ENCODE measurements at places on chromosomes 3 and 15.
A peak's percentile ranks its signal among the peaks of the same experiment; 100 is the strongest.

DNA sequence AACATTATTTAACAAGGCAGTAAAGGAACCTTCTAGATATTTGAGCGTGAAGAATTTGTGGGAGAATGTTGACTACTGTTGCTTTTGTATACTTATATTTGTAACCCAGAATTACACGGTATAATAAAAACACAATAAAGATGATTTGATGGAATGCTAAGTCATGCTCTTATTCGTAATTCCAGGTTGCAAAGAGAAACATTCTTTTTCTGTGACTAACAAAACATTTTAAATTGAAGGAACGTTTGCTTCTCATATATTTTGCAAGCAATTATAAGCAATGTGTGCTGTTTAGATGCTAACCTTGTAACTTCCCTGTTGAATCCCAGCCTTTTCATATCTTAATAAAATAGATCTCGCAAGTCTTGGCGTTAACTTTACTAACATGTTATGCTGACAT lies 124.4 kb upstream of the CGNL1 start:
- DNase-seq, result no peak

GRCh38 chr15:58227706-58228543 lies 89.7 kb downstream of the AQP9 start:
- DNase-seq, result peak; percentile 15

- no peak for DNase-seq
Measured at GRCh38 chr3:125318871-125319270, 56.3 kb downstream of the ZNF148 start.

DNA sequence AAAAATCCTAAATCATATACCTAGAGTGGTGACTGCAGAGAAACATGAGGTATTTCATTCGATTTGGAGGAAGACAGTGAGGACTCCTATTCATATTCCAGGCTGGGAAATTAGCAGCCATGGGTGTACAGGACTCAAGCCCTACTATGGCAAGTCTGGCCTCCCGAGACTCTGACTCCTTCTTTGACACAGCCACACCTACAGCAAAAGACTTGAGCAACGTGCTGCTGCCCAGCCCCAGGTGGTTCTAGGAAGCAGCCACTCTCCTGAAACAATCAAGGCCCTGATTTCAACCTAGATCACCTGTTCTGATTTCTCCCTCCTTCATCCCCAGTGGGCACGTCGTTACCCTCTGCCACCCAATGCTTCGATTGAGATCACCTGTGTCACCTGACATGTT lies 84.0 kb upstream of the ATP11B start:
- no peak for DNase-seq

- no peak for DNase-seq
Measured at GRCh38 chr3:41989518-41989917, 27.6 kb upstream of the ULK4 start.

DNA sequence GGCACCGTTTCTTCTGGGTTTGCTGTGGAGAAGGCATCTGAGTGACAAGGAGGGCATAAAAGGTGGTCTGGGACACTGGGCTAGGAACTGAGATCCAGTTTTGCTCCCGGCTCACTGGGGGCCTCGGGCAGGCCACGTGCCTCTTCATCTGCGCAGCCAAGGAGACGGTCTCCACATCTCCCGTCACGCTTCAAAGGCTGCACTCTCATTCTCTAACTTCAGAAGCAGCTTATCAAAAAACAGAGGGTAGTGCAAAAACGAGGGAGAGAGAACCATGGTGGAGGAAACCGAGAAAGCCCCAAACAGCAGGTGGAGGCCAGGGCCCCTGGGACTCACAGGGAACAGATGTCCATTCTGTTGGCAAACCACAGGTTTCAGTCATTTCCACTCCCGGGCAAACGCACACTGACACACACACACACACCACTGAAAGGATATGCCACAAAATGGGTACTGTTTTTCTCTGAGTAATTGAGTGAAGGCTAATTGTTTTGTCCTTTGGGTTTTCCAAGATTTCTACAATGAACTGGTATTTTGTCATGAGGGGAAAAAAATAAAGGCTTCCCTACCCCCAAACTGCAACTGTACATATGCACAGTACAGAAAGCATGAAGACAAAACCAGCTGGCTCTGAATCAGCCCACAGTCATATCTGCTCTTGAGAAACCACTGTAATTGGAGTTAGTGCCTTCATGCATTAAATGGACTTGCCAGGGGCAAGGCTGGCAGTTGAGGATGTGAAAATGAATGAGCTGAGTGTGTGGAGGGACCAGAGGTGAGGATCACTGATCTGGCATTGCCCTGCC lies 71.9 kb downstream of the MGLL start:
- no peak for DNase-seq

- no peak for DNase-seq
Measured at GRCh38 chr3:189630767-189631372, 319 bp upstream of the TP63 start.

DNA sequence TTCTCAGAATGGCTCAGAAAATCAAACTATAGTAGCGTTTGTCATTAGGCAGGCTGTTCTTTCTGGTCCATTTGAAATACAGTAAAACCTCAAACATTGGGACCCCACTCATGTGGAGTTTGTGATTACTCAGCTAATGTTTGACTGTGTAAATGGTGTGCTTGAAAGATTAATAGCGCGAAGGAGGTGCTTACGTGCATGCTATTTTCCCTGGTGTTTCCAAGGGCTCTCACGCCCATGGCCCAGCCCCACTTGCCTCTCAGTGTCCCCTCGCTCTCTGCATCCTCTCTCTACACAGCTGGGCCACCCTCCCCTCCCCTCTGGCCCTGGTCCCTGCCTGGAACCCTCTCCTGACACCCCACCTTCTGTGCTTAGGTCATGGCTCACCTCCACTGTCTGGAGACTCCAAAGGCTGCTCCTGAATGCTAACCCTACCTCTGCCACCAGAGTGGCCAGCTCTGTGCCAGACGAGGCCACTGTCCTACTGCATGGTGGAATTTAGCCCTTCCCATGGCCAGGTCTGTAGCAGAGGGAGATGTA lies 194.2 kb downstream of the PLCL2 start:
- no peak for DNase-seq

GRCh38 chr15:87740655-87741344 lies 515.7 kb downstream of the NTRK3 start:
- no peak for DNase-seq

DNA sequence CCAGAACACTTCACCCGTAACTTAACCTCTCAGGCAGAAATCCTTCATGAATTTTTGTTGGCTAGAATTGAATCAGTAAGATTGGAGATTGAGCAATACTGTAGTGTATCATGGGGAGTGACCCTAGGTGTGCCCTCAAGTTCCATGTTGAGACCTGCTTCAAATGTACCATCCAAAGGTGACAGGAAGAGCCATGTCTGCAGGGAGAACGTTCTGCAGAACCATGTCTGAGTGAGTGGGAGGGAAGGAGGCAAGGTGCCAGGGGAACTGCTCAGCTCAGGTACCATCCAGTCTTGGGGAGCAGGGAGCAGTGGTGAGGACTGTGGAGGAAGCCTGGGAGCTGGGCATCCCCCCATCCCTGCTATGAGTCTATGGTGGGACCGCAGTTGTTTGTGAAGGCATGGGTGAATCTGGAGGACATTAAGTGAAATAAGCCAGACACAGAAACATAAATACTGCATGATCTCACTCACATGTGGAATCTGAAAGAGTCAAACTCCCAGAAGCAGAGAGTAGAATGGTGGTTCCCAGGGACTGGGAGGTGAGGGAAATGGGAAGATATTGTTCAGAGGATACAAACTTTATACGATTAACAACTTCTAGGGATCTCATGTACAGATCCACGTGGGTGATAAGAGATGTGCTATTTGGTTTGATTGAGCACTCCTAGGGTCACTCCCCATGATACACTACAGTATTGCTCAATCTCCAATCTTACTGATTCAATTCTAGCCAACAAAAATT lies 23.3 kb downstream of the CFAP161 start:
- no peak for DNase-seq

Data from stimulated activated CD8-positive, alpha-beta memory T cell treated with anti-CD3 and anti-CD28 coated beads, Interleukin-7, amount 100 ng/mL, for 1 hour (primary cell).